ENCODE measurements at places on chromosomes 13 and 19.

GRCh38 chr19:18286973-18287635 lies 5.7 kb upstream of the JUND start:
- no peak for DNase-seq

DNA sequence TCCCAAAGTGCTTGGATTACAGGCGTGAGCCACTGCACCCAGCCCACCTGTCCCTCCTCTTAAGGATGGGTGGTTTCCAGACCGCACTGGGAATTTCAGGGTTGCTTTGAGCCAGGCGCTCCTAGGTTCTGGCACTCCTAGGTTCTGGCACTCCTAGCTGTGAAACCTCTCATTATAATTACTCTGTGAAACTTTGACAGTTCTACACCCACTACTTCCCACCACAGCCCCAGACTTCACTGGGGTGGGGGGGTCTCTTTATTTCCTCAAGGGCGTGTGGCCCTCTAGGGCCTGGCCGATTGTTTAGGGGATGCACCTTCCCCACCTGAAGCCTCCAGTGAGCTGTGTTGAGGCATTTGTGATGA lies 2.3 kb upstream of the ADAMTS10 start:
- DNase-seq = no peak

- DNase-seq = peak; percentile 60
These were observed 126.7 kb upstream of the MRI1 start for GRCh38 chr19:13637664-13638063.

DNA sequence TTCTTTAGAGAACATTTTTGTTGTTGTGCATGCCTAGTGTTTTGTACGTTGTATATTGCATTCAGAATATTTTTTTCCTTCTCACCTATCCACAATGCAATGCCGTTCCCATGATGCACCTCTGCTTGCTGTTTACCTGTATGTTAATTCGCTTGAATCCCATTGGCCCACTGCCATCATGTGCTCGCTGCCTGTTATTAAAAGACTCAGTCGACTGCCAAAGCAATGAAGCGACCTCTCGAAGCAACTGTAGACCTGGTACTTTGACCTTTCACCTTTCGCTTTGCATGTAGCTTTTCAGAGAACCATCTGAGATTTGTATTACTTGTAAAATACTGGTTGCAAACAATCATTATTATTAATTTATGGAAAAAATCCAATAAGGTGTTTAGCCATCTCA lies 77.4 kb upstream of the RAP2A start:
- no peak for DNase-seq

- DNase-seq = no peak
These were observed 301.9 kb downstream of the SPRY2 start for GRCh38 chr13:80039000-80039399.

GRCh38 chr13:46846726-46847125 lies 49.8 kb upstream of the ESD start:
- DNase-seq = no peak

GRCh38 chr13:79867254-79867653 lies 386.3 kb downstream of the NDFIP2 start:
- DNase-seq = peak; percentile 55

GRCh38 chr13:110712081-110712848 lies 1.2 kb upstream of the ING1 start:
- DNase-seq = peak; percentile 90

GRCh38 chr19:17579661-17580244 lies 24.3 kb downstream of the COLGALT1 start:
- DNase-seq = peak; percentile 29

DNA sequence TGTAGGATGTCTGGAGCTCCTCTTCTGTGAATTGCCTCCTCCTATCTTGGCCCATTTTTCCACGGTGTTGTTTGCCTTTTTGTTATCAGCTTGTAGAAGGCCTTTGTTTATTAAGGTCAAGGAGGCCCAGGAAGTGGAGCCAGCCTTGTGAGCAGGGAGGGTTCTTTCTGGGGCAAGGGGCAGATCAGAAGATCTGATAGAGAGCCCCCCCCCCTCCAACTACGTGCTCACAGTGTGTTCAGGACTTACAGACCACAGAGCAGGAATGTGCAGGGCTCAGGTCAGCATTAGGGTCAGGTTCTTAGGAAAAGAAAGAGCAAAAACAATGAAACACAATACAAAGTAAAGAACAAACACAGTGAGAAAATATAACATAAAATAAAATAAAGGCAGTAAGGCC lies 59.4 kb downstream of the CCNE1 start:
- no peak for DNase-seq

DNA sequence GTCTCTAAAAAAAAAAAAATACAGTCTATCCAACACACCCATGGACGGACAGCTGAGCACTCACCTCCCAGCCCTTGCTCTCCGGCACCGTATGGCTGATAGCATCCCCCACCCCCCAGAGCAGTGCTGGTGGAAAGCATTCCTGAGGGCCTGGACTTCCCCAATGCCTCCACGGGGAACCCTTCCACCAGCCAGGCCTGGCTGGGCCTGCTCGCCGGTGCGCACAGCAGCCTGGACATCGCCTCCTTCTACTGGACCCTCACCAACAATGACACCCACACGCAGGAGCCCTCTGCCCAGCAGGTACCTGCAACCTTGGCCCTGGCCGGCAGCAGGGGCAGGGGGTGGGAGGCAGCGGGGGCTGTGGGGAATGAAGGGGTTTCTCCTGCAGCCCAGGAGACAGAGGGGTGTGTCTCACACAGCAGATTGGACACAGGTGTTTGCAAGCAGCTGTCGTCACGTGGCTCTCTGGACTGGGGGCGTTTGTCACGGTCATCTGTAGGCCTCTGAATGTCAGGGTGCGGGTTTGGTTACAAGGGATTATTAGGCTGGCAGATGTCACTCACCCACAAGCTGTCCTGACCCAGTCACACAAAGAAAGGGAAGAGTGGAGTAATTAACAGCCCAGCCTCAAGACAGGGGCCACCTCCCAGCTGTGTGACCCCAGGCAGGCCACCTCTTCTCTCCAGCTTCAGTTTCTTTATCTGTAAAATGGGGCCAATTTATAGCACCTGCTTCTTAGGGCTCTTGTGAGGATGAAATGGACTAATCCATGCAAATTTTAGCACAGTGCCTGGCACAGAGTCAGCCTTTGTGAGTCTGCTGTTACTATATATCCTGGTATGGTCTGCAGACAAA lies 19.3 kb downstream of the PLD3 start:
- DNase-seq = no peak

GRCh38 chr19:40745402-40745780 lies 4.9 kb downstream of the ACTMAP start:
- peak; percentile 41 for DNase-seq

DNA sequence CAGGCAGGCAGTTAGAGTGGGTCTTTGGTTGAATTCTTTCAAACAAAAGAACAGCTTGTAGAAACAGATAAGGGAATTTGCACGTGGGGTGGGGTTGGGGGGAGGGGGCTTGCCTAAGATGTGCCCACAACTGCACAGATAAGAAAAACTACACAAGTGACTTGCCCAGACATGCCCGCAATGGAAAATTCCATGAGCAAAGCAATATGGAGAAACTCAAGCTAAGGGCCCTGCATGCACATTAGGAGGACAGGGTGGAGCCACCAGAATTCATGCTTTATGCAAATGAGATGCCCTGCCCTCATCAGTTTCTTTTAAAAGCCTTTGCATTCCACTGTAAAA lies 755.6 kb upstream of the MIR17HG start:
- no peak for DNase-seq

- DNase-seq = no peak
These were observed at the start of gene GIPC3 for GRCh38 chr19:3585301-3586126. TSS of gene GIPC3 (plus strand) at chr19:3585478. CDS start at chr19:3585598, 120 bp downstream.

GRCh38 chr13:75495938-75496337 lies 14.0 kb upstream of the TBC1D4 start:
- DNase-seq = peak; percentile 85

DNA sequence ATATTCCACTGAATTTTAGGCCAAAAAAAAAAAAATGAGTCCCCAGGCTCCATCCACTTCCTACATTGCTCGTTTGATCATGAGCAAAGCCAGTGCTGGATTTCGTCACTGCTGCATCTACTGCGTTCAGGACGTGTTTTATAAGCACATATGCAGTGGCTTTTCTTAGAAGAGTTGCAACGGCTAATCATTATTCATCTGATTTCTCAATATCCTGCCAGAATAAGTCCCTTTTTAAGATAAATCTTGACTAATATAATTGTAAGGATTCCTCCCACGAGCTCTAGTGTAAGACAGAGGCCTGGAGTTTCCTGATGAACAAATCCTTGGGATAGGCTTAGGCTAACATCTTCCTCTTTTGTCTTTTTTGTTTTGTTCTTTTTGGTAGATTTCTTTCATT lies 19.5 kb downstream of the FAM124A start:
- peak; percentile 28 for DNase-seq

GRCh38 chr19:17977021-17977420 lies 10.1 kb downstream of the KCNN1 start:
- DNase-seq = no peak

DNA sequence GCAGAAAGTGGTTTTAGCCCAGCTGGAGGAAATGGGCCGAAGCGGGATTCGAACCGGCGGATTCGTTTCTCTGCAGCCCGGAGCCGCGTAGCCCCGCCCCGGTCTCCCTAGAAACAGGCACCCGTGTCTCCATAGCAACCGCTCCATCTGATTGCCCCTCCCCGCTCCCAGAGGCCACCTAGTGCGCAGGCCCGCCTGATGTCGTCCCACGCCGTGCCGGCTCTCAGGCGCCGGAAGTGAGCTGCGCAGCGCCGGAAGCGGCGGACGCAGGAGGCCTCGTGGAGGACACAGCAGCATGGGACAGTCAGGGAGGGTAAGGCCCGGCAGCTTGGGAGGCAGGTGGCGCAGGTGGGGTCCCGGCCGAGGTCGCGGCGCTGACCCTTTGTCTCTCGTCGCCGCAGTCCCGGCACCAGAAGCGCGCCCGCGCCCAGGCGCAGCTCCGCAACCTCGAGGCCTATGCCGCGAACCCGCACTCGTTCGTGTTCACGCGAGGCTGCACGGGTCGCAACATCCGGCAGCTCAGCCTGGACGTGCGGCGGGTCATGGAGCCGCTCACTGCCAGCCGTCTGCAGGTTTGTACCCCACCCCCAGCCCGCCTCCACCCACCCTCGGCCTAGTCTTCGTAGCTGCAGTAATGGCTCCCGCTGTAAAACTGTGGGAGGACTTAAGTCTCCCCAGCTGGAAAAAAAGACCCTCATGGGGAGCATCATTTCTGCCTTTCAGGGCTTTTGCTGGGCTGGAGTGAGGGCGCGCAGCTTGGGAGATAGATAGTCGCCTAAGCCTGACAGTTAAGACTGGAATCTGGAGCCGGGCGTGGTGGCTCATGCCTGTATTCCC lies at the start of gene PPAN:
TSS of gene PPAN (plus strand) at position 263 of the 837 bp plus-strand sequence. CDS start at position 296, 33 bp downstream.
- DNase-seq = peak; percentile 98

- no peak for DNase-seq
These were observed 18.0 kb downstream of the KPNA3 start for GRCh38 chr13:49774376-49775005.

DNA sequence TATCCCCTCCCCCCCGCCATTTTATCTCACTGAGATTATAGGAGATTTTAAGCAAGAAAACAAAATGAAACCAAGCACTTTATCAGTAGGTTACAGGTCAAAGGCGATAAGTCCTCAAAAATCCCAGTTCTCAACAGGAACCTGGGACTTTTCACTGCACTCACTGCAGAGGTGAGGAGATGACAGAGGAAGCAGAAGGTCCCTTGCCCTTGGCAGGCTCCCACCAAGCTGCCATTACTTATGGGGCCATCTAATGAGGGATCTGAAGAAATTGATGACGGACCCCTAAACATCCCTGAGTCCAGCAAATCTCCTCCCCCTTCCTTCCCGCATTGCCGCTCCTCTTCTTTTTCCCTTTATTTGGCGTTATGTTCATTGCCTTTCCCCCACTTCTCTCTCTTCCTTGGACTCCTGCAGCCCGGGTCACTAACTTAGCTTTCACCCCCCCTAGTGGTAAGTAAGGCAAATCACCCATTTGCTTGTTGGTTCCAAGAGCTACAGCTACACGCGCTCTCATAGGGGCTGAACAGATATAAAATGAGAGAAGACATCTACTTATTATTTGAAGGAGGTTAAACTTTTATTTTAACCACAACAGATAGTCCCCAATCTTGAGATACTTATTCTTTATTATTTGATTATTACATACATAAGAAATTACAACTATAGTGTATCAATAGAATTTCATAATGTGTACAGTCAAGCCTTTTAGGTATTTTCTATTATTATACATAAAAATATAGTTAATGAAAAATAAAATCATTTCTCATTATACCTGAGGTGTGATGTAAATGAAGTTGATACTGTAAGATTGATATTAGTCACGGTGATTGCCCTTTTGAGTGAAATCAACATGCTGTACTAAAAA lies 52.0 kb upstream of the ARGLU1 start:
- peak; percentile 66 for DNase-seq

- no peak for DNase-seq
These were observed 1596.0 kb upstream of the MIR17HG start for GRCh38 chr13:89751432-89751930.

GRCh38 chr19:19205416-19206410 lies 2.5 kb upstream of the NR2C2AP start:
- DNase-seq = no peak

- peak; percentile 51 for DNase-seq
These were observed 77.0 kb downstream of the LRRC63 start for GRCh38 chr13:46288570-46289259.

DNA sequence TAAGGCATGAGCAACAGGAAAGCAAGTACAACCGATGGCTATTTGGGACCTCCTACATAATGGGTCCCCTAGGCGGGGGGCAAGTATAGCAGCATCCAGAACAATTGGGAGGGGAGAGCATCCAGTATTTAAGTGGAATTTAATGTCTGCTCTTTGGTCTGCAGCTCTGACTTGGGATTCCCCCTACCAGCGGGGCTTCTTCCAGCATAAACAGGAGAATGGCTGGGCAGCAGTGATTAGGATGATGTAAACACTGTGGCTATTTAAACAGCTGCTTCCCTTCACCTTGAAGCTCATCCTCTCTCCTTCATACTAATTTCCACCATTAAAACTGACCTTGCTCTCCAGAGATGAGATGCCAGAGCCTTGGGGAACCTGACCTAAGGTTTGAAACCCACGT lies 73.9 kb upstream of the OXGR1 start:
- peak; percentile 8 for DNase-seq

DNA sequence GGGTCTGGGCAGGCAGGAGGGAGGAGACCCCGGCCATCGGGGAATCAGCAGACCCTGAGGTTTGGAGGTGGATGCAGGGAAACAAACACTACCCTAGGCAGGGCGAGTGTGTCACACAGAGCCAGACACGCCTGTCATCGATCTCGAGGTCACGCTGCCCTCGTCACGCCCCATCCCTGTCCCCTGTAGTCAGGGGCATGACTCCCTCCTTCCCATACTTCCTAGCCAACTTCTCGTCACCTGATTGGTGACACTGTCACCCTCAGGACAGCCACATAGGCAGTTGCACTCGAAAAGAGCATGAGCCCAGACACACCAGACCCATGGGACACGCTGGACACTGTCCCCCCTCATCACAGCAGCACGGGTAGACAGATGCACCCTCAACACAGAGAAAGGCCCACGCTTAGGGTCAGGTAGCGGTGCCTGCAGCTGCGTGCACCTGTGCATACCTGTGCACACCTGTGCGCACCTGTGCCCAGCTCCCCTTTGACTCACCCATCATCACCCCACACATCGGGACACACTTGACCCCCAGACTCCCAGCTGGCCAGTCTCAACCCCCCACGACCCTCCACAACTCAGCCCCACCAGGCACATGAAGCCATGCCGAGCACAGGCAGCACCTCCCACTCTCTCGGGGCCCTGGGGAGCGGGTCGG lies 11.9 kb downstream of the CILP2 start:
- no peak for DNase-seq

- DNase-seq = peak; percentile 6
These were observed 2.6 kb upstream of the CLEC4G start for GRCh38 chr19:7734220-7735203.

GRCh38 chr13:23578411-23579071 lies 8.3 kb downstream of the TNFRSF19 start:
- peak; percentile 76 for DNase-seq

GRCh38 chr19:8629184-8629583 lies 1.2 kb upstream of the NFILZ start:
- no peak for DNase-seq

- DNase-seq = no peak
These were observed 150.9 kb downstream of the PDS5B start for GRCh38 chr13:32737111-32737571.

Data from fibroblast of skin of right quadriceps (primary cell).